ENCODE measurements at places on chromosomes 7 and 10.
A peak's percentile ranks its signal among the peaks of the same experiment; 100 is the strongest.

DNA sequence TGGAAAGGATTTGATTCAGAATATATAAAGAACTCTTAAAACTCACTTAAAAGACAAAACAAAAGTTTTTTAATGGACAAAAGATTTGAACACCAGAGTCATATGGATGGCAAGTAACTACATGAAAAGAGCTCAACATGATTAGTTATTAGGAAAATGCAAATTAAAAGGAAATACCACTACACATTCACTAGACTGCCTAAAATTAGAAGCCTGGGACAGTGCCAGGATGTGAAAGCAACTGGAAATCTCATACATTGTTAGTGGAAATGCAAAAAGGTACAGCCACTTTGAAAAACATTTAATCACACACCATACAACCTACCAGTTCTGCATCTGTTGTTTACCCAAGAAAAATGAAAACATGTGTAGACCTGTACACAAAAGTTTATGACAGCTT, 48.8 kb downstream of the RALA start:
- DNase-seq = no peak

DNA sequence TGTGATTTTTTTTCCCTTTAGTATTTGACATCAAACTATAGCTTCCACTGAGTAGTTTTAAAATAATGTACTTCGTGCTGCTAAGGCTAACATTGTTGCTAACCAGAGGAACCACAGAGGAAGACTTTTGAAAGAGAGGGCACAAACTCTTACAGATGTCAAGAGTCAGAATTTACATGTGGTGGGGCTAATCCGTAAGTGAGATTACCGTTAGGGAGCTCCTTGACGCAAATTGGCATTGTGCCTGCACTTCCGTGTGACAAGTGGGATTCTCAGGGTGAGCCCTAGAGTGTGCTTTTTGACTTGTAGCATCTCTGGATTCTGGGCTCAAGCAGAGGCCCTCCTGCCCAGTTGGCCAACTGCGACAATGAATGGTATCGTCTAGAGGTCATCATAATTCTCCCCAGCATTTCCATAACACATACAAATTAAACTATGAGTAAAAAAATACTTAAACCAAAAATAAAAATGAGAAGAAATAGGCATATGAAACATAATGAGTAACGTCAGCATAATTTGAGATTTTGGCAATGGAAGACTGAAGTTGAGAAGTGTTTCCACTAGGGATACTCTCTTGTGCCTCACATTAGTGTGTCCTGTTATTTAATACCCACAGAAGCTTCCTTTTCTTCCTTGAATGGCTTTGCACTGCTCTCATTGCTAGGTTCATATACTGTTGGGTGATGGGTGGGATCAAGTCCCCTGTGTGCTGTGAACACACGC, 164.0 kb downstream of the SDK1 start:
- DNase-seq = no peak

DNA sequence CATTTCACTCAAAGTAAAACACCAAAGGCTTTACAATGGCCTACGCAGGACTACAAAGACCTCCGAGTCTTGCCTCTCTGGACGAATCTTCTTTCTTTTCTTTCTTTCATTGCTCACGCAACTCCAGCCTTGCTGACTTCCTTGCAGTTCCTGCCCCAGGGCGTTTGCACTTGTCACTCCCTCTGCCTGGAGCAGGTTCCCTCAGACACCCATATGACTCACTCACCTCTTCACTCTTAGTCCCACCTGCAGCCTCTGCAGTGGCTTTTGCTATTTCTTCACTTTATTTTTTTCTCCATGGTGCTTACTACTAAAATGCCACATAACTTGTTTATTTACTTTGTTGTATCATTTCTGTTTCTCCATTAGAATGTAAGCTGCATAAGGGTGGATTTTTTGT, 33.1 kb downstream of the GHRHR start:
- DNase-seq = no peak

- DNase-seq = no peak
These were observed 325.1 kb upstream of the ZNF32 start for GRCh38 chr10:43973801-43974200.

- DNase-seq = no peak
These were observed 94.1 kb downstream of the CHST15 start for GRCh38 chr10:123999261-123999660.

DNA sequence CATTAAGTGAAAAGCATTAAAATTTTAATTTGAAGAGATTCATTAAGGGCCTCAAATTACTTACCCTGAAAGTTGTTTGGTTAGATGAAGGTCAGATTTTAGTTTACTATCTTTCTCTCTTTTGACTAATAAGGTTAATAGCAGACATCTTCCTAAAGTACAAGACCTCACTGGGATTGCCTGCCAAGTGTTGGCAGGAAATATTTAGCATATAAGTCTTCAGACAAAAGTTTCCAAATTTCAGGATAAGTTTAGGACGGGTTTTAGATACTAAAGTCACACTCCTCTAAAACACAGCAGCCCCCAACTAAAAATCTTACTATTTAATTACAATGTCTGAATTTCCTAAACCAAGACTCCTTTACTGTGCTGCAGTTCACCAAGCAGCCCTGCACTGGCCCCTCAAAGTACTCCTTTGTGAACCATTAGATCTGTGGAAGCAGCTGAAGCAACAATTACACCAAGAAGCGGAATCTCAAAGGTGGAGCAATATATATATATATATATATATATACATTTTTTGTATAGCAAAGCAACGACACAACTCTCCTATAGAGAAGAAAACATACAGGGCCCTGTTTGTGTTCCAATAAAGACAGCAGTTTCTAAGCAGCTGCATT, 91.2 kb upstream of the KCNIP2 start:
- no peak for DNase-seq

GRCh38 chr7:154627646-154628290, 375.2 kb downstream of the PAXIP1 start:
- DNase-seq = no peak

DNA sequence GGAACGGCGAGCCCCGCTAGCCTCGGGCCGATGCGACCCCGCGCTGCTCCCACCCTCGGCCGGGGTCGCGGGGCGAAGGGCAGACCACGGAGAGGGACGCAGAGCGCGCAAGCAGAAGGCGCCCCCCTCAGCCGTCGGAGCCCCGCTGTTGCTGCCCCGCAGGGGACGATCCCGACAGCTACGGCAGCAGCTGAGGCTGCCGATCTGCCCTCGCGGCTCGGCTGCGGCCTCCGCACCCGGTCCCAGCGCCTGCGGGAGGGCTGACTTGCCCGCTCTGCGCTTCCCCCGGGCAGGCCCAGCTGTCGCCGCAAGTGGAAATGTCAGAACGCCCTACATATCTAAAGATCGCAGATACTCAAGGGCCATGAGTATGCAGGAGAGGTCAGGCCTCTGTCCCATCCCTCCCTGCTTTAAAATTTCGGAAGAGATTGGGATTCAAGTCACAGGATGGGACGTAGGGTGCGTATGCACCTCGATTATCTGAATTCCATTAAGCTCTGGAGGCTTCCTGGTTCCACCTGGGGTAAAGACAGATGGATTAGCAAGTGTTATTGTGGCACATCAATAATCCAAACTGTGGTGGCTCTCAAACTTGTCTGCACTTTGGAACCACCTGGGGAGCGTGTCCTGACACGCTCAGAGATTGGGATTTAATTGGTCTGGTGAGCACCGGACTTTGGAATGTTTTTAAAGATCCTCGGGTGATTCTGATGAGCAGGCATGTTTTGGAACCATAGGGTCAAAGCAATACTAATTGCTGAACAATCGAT, at the start of gene CRPPA:
CRPPA (minus strand) TSS at position 206 of the 770 bp plus-strand sequence. CDS start 216 bp downstream, outside the sequence.
- DNase-seq = peak; percentile 22

GRCh38 chr7:105141068-105141467, 127.1 kb downstream of the KMT2E start:
- peak; percentile 7 for DNase-seq

DNA sequence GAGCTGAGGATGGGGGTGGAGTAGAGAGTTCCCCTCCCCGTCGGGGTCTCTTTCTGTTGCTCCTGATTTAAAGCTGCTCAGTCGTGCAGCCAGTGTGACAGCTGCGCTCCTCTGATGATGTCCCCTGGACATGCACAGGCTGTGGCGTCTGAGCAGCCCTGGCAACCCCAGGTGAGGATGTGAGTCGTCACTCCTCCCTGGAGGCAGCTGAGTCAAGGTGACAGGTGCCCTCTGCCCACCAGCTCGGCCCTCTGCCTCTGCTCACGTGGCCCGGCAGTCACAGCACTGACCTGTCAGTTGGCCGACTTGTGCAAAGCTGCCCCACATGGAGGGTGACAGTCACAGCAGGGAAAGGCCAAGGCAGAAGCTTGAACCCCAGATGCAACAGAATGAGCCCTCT, 33.9 kb downstream of the ANXA8 start:
- no peak for DNase-seq

DNA sequence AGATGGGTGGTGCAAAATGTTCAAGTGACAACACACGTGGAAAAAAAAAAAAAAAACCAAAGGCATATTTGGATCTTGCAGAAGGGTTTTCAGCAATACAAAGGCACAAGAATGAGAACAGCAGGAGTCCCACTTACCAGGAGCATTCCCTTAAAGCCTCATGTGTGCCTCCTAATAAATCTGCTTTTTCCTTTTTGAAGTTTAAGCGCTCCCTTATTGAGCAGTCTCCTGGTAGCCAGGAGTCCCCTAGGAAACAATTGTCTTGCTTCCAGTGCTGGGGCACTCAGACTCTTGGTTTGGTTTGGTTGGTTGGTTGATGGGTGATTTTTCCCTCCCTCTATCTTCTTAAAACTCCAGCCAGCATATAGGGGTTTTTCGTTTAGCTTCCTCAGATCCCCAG, 321.8 kb upstream of the NFE2L3 start:
- no peak for DNase-seq

DNA sequence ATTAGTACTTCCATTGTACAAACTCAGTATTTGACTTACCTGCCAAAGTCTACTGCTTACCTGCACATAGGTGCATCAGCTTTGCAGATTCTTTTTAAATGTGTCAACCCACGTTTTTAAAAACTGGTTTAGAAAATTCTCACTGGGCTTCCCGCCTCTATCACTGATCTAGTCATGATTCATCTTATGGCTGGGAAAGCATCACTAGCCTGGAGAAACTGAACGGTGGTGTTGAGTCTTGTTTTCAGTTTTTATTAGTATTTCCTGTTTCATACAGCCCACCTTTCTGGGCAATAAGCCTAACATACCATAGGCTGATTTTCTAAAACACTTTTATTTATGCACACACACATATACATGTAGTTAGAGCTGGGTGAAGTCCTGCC, 19.7 kb downstream of the DOCK1 start:
- no peak for DNase-seq

- DNase-seq = no peak
These were observed 38.9 kb downstream of the HK1 start for GRCh38 chr10:69317175-69317604.

DNA sequence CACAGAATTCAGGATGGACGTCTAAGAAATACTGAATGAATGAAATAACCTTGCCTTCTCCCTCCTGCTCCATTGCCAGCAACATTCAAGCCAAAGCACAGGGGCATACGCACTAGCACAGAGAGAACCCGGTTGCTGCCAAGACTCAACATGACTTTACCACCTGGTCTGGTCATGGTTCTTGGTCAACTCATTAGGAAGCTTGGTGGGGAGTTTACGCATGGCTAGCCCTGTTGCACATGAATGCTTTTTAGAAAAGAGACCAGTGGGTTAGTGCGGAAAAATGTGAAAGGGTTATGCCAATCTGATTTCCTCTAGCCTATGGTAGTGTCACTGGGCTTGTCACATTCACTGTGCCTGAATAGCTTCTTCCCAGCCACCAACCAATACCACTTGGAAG, 187.6 kb upstream of the NEBL start:
- no peak for DNase-seq

GRCh38 chr7:91082038-91082437, 182.2 kb upstream of the FZD1 start:
- DNase-seq = no peak

- no peak for DNase-seq
These were observed 110.8 kb upstream of the FGFR2 start for GRCh38 chr10:121708728-121709674.

DNA sequence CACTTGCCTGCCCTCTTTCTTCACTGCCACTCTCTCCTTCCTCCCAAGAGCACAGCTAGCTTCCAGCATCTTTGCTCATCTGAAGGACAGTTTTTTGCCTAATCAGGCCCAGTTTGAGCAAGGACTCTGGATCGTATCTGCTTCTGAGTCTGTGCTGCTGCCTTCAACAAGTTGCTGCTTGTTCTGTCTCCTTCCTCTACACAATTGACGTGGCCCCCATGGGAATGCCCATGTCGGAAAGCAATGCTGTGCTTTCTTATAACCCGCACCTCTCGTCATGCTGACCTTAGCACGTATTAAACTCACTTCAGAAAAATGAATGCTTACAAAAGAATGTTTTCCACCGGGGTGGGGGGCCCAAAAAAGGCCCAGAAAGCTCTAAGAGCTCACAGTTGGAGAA, 324.7 kb upstream of the C7orf33 start:
- no peak for DNase-seq

- DNase-seq = peak; percentile 27
These were observed 714.5 kb upstream of the POT1 start for GRCh38 chr7:125644109-125644508.

DNA sequence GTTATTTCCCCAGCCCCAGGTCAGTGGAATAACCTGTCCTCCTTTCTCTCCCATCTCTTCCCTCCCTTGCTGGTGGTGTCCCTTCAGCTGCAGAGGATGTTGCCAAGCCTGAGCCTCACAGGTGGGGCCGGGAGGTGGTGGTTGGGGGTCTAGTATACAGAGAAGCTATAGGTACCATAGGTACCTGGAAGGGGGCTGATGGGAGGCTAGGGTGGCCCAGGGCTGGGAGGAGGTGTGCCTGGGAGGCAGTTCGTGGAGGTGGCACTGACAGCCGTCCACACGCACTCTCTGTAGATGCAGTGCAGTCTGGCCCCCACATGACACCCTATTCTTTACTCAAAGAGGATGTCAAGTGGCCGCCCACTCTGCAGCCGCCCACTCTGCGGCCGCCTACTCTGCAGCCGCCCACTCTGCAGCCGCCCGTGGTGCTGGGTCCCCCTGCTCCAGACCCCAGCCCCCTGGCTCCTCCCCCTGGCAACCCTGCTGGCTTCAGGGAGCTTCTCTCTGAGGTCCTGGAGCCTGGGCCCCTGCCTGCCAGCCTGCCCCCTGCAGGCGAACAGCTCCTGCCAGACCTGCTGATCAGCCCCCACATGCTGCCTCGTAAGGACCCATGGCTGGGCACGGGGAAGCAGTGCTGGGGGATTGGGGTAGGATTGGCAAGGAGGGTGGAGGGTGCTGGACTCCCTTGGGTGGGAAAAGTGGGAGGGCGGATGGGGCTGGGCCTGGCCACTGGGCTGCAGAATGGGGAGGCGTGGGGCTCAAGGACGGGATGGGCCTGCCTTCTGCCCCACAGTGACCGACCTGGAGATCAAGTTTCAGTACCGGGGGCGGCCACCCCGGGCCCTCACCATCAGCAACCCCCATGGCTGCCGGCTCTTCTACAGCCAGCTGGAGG, 9.5 kb downstream of the IRF5 start:
- no peak for DNase-seq

DNA sequence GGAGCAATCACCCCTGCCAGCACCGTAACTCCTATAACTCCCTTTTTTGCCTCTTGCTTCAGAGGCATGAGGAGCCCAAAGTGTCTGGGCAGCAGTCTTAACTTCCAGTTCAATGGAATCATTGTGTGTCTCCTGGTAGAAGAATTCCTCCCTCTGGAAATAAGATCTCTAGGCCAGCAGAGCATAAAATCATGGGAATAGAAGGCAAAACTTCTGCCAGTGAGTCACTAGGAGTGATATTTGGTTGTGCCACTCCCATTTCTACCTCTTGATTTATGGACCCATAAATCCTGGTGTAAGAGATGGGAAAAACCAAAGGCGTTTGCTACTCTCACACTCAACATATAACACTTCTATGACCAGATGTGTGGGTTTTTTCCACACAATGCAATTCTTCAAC, 104.9 kb upstream of the FAM180A start:
- DNase-seq = no peak

Measured in NCI-H345 (cell line).